Cerebellum (tissue), 4 donors: ENCODE measurements at places on chromosomes 7 and 10. TPM values are rescaled to one million over a fixed set of nuclear protein-coding genes. Genes with fewer than 3 reads are reported as not detected.

The SPDYE3 gene
- total RNA-seq = not detected

The HILPDA gene
- 33.6 TPM for total RNA-seq

The TSPAN13 gene
- 56.8 TPM for total RNA-seq

DNA sequence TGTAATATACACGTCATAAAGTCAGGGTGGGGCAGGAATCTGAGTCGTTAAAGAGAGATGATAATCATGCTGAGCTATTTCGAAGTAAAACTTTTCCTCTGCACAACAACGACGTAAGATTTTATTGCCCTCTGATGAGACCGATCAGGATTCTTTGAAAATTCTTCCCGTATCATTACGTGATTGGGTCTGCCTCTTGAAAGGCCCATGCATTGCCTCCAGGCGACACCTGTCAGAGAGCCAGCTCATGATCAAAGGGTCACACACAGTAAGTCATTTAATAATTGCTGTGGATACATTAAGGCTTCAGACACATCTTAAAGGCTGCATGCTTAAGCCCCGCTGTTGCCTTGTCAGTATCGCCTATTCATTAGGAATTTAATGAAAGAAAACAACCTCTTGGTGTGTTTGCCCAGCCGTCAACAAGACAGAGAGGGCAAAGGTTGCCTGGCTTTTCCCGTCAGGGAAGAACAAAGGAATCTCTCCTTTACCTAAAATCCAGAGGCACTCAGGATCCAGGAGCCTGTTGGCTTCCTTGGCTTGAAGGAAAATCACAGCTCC lies 189.0 kb upstream of the SH2B2 start:
- DNase-seq = no peak

- no peak for DNase-seq
Observed at GRCh38 chr7:154781369-154782303, 221.3 kb downstream of the PAXIP1 start.

GRCh38 chr7:128170461-128170860 lies 70.6 kb upstream of the LEP start:
- no peak for DNase-seq
